Muscle of arm (tissue), 14 donors: ENCODE measurements at places on chromosomes 7 and 10.
A peak's percentile ranks its signal among the peaks of the same experiment; 100 is the strongest.

DNA sequence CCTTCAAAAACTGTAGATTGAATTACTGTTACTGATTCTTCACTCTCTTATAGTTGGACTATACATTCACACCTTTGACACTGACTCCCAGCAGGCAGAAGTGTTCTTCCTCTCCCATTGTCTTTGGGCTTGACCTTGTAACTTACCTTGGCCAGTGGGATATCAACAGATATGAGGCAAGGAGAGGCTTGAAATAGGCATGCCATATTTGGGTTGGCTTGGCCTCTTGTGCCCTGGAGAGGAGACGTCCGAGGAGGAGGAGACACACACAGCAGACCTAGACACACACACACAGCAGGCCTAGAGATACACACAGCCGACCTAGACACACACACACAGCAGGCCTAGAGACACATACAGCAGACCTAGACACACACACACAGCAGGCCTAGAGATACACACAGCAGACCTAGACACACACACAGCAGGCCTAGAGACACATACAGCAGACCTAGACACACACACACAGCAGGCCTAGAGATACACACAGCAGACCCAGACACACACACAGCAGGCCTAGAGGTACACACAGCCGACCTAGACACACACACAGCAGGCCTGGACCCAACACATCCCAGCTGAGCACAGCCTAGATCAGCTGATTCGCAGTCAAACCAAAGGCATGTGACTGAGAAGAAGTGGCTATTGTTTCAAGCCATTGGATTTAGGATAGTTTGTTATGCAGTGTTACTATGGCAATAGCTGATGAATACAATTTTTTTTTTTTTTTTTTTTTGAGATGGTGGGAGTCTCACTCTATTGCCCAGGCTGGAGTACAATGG is 12.5 kb upstream of the GNA12 start:
- no peak for DNase-seq

DNA sequence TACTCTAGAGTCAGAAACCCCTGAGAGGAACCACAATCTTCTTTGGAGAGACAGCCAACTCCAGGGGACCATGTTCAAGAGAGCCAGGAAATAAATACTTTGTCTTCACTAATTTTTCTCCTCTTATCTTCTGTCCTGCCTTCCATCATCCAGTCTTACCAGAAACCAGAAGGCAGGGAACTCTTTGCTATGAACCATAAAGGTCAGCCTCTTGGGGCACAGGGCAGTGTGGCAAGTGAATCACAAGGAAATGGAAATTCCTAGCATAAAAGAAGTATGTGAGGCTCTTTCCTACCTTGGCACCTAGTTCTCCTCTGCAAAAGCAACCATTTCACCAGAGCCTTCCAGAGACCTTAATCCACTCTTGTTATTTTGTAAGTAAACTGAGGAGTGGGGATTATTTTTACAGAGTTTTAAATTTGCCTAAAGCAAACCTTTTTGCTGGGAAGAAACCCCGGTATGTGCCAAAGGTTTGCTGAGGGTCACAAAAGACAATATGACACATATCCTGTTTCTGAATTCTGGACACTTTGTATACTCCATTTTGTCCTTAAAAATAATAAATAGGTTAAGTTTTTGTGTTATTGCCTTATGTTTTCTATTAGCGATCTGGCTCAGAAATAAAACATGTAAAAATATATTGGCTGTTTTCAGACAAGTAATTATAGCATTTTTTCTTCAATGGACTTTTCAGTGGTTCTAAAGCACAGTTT is 87.1 kb downstream of the ADAM22 start:
- no peak for DNase-seq

- no peak for DNase-seq
These were observed 106.7 kb downstream of the PTPRE start for GRCh38 chr10:128013626-128014025.

GRCh38 chr10:70432101-70432500 is 9.4 kb downstream of the NODAL start:
- DNase-seq: no peak

- no peak for DNase-seq
These were observed 94.7 kb downstream of the ARHGAP22 start for GRCh38 chr10:48509974-48510692.

GRCh38 chr7:73645643-73646174 is 21.4 kb upstream of the MLXIPL start:
- DNase-seq: no peak

GRCh38 chr10:86085136-86085535 is 281.5 kb downstream of the GRID1 start:
- no peak for DNase-seq

- DNase-seq: no peak
These were observed 16.4 kb upstream of the LGI1 start for GRCh38 chr10:93741367-93741766.

- peak; percentile 20 for DNase-seq
These were observed 223.3 kb upstream of the FERD3L start for GRCh38 chr7:19368491-19368925.

DNA sequence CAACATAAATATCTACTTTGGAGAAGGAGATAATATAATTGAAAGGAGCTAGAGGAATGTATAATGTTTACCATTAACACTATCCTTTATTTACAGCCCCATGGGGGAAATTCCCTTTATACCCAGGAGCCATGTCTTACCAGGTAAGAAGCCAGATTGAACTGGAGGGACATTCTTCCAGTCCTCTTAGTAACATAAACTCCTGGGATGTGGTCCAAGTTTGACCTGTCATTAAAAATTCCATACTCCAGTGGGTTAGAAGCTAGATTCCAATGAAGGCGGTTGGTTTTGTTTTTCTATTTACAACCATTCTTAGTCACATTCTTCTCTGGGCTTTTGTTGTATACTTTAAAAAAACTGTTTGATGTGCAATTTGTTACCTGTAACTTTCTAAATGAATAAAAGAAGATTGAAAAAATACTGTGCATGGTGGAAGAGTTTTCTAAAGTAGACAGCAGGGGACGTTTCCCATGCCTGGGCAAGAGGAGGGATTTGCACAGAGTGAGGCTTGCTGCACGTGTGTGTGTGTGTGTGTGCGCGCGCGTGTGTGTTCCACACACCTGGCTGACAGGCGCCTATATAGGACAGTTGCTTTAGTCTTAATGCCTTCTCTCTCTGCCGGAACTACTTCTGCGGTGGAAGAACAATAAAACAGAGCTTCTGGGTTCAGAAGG is 2.0 kb downstream of the PLCE1 start:
- no peak for DNase-seq

GRCh38 chr7:146862415-146862814 is 745.8 kb downstream of the CNTNAP2 start:
- no peak for DNase-seq

DNA sequence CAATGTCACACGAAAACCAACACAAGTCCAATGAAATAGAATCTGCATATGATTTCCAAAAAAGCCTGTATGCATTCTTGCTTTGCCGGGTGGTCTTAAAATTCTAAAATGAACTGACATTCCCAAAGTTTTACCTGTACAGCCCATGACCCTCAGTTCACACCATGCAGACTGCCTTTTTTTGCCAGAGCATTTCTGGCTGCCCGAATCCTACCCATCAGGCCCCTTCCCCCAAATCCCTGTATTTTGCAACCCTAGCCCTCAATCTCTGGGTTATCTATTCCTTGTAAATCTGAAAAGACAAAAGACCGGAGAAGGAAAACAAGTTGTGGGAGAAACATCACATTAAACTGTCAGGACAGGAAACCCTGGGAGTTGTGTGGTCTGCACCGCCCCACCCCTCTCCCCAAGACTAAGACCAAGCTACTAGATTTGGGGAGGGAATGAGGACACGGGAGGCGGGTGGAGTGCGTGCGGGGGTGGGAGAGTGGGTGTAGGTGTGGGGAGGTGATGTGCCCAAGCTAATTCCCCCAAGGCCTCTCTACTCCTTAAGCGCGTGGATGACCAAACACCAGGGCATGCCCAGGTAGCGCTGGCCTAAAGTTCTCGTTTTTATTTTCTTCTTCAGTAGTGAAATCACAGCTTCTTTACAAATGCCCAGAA is 1.4 kb downstream of the JCAD start:
- DNase-seq: no peak

GRCh38 chr10:82888809-82889455 is 1013.9 kb downstream of the NRG3 start:
- DNase-seq: no peak

GRCh38 chr7:76280408-76280807 is 22.1 kb upstream of the HSPB1 start:
- DNase-seq: no peak

DNA sequence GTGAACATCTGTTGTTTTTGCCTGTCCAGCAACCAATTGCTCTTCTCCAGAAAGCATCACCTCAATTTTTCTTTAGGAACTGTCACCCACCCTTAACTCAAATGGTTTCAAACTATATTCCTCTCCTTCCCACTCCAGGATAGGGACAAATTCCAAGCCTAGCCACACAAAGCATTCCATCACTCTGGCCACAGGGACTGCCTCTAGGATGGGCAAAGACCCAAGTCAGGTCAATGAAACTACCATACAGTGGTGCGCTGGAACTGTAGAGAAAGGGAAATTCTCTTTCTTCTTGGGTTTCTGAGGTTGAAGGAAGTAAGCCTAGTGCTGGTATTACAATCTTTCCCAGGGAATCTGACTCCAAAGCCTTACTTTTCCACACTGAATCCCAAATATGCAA is 3.6 kb downstream of the MICU1 start:
- DNase-seq: no peak

- DNase-seq: no peak
These were observed 35.1 kb downstream of the RCC1L start for GRCh38 chr7:75038508-75038907.

GRCh38 chr10:23516530-23516929 is 77.7 kb downstream of the OTUD1 start:
- DNase-seq: peak; percentile 21

DNA sequence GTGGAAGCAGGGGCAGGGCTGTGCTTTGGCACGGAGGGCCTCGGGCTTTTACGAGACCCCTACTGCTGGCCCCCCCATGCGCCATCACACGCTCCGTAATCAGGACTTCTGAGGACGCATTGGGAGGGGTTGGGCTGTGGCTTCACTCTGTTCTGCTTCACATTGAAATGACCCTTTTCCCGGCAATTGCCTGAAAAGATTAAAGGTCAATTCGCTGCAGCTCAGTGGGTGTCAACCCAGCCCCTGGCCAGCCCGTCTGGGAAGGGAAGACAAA is 41.7 kb upstream of the UBE3C start:
- DNase-seq: no peak

DNA sequence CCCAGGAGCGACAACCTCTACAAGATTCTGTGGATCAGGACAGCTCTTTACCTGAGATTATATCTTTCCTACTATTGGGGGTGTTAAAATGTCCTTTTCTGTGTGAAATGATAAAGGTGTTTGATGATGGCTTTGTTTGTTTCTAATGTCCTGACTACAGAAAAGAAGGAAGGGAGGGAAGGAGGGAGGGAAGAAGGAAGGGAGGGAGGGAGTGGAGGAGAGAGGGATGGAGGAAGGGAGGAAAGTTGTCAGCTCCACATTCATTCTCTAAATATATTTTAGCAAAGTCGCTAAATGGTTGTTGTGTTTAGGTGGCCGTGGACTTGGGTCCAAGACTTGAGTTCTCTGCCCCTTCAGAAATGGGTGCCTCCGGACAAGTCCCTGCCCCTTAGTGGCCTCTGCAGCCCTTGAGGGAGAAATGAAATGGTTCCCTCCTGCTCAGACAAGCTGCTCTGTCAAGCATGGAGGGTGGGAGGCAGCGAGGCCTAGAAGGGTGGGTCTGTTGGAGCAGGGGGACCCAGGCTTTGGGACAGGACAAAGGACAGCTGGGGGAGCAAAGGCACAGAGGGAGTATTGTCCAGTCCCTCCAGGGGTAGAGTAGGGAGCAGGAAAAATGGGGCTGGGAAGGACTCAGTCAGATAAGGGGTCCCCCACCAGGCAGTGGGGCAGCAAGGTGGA is 4.4 kb downstream of the RGS10 start:
- no peak for DNase-seq

- DNase-seq: no peak
These were observed 59.9 kb downstream of the MAP3K8 start for GRCh38 chr10:30493609-30494530.

DNA sequence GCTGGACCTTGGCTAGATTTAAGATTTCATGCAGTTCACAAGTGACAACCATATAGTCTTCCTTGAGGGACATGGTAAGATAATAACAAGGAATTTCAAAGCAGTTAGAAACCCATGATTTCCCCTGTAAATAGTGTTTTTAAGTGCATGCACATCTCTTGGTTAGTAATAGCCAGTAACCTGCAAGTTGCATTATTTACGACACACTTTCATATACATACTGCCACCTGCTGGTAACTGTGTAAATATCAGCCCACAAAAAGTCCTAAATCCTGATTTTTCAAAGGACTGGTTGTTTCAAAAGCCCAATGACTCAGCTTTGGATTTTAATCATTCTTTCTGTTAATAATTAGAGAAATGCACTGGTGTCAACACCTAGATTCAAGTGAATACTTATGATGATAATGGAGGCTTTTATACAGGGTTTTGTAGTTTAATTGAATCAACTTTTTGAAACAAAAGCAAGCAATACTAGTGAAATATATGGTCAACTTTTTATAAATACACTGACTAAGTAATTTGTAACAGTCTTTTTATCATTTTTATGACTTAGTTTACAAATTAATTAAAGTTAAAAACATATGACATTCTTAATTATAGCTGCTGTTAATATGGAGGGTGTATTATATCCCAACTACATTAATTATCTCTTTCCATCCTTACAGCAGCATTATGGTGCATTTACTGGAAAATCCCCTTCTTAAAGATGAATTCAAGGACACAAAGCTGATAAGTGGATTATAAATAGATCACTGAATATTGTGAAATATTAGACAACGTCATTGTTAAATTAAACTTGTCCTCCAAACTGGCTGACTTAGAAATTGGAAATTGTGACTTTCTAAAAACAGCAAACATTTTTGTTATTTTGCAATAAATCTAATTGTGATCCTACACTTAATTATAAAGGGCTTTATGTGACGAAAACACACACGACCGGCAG is 367.7 kb upstream of the SEMA3D start:
- peak; percentile 58 for DNase-seq

DNA sequence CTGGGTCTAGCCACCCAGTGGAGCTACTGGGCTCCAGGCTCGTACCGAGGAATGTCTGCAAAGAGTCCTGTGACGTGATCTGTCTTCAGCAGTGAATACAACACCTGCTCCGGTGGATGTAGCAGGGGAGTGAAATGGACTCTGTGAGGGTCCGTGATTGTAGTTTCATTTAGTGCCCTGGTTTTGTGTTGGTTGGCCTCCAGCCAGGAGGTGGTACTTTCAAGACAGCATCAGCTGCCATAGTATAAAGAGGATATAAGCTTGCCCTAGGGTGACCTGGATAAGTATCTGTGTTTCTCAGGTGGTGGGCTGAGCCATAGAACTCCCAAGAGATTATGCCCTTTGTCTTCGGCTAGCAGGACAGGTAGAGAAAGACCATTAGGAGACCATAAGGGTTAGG is 24.6 kb upstream of the WNT2 start:
- DNase-seq: no peak
